GM10248 (cell line): ENCODE measurements at places on chromosomes 5 and 9.

DNA sequence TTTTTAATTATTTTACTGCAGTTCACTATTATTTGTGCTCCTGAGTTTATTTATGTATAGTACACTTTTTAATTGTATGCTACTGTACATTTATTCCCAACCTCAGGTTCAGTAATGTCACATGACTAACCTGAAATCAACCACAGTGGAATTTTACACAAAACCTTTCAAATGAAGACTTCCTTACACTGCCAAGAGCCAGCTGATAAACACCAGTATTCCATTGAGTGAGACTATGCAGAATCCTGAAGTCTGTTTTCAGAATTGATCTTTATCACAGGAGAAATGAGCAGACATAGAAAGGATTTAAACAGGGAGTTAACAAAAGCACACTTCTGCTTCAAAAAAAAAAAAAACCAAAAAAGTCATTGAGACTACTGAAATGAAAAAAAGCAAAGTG is 219.5 kb downstream of the PRR16 start:
- no peak for DNase-seq

GRCh38 chr5:34891981-34892380 is 23.3 kb downstream of the RAD1 start:
- DNase-seq: no peak

DNA sequence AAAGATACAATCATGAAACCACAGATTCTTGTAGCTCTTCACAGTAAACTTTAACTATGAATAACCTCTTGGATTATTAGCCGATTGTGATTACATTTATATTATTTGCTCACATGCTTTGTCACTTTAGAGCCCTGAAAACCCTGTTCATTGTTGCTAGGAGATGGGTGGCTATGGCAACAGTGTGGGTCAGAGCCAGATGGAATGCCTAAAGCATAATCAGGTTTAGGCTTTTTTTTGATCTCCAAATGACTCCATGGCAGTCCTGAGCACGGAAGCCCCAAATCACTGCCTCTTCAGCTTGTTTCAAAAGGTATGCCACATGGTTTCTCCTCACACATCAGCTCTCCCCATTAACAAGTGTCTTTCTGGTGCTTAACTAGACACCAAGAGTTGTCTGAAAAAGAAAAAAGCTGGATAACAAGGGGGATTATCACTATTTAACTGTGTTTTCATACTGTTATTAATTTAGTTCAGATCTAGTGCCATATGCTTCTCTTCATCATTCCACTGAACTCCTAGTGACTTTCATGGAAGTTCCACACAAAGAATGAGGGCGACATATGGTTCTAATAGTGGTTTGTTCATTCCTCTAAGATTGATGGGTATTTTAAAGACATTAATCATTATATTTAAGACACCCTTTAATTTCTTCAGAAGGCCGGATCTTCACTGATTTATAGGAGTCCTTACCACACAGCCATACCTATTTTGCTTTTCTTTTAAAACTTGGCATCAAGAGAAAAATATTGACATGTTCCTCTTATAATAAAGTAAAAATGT is 88.8 kb upstream of the PAM start:
- DNase-seq: no peak

DNA sequence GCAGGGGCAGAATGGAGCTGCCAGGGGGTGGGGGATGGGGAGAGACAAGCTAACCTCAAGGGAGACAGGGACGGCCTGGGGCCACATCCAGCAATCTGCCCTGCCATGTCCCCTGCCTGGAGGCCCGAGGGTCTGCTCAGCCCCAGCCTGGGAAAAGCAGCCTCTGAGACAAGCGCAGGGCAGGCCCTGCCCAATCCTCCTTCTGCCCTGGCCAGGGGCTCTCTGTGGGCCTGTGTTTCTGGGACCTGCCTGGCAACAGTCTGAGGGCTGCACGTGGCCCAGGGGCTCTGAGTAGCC is 13.9 kb upstream of the QSOX2 start:
- DNase-seq: no peak

DNA sequence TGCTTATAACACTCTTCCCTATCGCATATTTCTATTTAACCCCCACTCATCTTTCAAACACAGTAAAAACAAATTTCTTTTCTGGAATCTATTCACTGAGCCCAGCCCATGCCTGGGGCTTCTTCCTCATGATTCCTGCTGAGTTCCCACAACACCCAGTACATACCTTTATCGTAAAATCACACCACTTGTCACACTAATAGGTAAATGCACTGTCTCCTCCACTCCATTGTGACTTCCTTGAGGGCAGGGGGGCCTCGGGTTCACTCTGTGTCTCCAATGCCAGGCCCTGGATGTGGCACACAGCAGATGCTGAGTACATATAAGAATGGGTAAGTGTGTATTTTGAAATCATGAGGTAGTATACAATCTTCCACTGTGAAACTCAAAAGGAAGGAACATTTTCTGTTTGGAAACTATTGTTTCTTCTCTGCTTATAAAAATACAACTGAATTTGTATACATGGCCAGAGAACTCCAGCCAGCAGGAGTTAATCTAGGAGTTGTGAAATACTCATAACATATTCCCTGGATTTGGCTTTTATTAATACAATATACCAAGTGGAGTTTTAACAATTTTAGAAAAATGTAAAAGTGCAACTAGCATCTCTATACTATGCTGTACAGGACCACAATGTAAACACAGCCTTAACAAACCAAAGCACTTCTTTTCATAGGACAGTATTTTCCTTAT is 7.2 kb downstream of the PLK2 start:
- no peak for DNase-seq

GRCh38 chr9:115998666-115999065 is 154.9 kb upstream of the PAPPA start:
- no peak for DNase-seq

DNA sequence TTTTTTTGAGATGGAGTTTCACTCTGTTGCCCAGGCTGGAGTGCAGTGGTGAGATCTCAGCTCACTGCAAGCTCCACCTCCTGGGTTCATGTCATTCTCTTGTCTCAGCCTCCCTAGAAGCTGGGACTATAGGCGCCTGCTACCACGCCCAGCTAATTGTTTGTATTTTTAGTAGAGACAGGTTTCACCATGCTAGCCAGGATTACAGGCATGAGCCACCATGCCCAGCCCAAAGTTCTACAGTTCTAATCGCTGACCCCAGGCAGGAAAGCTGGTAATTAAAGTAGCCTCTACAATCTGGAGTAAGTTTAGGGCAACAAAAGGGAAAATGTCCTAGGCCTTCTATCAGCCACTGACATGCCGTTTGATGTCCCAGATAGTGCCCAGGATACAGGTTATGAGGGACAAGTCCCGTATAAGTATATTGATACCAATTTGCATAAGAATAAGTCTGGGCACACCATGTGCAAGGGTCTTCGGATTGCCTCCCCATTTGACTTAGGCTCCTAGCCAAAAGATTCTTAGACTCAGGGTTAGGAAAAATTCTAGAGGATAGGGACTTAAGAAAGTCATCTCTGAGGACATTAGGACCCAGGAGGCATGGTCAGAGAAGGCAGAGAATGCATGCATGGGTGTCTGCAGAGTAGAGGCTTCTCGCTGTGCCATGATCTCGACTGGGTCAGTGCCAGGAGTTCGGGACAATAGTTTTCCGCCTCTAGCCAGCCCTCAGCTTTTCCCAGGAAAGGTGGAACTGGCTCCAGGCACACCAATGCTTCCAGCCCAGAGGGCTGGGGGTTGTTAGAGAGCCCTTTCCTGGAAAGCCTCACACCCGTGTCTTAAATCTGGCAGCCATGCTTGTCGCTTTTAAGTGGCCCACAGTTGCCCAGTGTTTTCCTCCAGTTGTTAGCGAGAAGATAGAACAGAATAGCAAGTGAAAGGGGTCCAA is 1111.1 kb downstream of the TAF11L14 start:
- no peak for DNase-seq

DNA sequence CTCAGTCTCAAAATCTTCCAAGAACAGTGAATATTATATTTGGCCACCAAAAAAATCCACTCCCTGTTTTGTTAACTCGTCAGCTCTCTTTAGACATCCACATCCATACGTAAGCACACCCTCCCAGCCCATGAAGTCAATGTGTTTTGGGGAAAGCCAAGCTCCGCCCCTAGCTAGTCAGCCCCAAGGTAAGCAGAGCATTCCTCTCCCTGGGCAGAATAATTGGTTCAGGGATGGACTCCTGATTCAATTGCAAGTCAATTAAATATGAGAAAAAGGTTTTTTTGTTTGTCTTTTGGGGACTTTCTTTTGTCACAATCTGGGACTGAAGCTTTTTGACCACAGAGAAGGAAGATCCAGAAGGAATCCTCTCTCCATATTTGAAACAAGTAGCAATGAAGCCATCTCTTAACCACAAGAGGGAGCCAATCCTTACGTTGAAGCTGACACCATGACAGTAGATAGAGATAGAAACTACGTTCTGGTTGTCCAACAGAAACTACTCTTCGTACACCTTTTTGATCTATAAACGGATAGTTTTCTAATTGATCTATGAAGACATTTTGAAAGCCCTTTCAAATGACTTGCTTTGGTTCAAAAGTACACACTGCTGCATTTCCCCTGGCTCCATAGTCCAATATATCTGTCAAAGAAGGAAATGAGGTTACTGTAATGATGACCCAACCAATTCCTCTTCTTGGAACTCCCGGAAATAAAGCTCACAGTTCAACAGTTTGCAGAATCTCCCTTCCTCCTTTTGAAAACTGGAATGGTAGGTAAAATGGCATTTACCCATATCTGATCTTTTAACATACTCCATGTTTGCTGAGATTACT is 166.4 kb downstream of the TLE1 start:
- no peak for DNase-seq

DNA sequence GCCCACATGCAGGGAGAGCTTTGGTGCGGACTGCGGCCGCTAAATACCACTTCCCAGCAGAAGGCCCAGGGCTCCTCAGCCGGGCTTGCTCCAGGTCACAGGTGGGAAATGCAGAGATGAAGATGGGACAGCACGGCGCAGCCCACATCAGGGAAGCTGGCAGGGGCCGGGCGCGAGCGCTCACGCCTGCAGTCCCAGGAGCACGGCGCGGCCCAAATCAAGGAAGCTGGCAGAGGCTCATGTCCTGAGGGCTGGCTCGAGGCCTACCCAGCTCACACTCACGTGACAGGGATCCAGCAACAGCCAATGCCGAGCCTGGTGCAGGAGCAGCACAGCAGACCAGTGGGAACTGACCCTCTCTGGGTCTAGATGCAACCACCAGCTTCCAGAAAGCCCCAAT is 16.3 kb downstream of the LPCAT1 start:
- DNase-seq: no peak

GRCh38 chr9:73402081-73403028 is 250.7 kb downstream of the ANXA1 start:
- no peak for DNase-seq

GRCh38 chr5:171157775-171158174 is 151.3 kb upstream of the TLX3 start:
- DNase-seq: no peak

GRCh38 chr5:177085985-177086653 is 596 bp upstream of the FGFR4 start:
- DNase-seq: no peak
